ENCODE measurements at places on chromosomes 5 and 9.

GRCh38 chr5:178313316-178313715 is 80.7 kb upstream of the PHYKPL start:
- DNase-seq: no peak

DNA sequence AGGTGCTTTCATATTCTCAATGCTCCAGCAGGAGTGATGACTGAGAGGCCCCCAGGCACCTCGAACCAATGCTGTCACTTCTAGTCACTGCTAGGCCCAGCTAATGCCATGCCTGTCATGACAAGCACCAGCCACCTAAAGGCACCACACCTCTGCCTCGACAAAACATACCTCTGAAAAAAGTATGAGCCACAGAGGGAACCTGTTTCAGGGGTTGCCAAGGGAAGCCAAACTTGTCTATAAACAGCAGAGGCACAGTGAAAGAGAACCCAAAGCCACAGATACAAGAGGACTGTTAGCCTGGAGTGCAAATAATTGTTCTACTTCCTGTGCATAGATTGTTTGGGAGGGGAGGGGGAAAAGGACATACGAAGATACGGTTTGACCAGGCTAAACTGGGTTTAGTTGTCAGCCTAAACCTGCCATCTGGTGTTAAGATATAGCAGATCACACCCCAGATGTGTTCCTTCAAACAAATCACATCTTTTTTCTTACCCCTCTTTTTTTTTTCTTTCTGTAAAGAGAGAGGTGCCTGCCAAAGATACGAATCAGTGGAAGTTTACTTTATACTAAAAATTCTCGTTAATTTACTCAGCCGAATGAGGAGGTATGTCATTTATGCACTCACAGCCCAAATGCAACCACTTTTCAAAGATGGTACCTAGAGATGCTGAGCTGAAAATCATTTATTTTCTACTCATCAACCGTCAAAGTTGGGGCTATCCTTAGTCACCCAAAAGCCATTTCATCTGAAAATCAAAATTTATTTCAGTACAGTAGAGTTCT is 45.7 kb downstream of the BNC2 start:
- no peak for DNase-seq

GRCh38 chr5:180115326-180116076 is 43.9 kb upstream of the RNF130 start:
- no peak for DNase-seq

DNA sequence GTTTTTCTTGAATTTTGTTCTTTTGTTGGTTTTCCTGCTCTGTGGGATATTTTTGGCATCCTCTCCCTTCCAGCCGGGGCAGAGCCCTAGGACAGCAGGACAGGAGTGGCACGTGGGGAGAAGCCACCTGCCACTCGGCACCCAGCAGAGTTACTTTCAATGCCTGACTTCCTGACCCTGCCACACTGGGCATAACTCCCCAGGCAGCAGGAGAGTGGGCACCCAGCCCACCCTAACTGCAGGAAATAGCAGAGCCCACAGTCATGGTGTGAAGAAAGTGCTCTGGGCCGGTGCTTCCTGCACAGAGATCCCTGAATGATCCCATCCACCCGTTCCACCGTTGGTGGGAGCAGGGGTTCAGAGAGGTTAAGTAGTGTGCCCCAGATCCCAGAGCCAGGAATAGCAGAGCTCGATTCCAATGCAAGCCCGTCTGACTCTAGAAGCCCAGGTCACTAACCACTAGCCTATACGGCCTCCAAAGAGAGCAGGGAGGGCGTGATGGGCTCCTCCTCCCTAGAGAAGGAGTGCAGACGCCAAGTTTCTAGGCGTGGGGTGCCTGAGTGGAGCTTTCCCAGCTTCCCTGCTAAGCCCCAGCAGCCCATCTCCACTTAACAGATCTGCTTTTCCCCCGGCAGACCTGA is 8.1 kb upstream of the NUP214 start:
- DNase-seq: no peak

DNA sequence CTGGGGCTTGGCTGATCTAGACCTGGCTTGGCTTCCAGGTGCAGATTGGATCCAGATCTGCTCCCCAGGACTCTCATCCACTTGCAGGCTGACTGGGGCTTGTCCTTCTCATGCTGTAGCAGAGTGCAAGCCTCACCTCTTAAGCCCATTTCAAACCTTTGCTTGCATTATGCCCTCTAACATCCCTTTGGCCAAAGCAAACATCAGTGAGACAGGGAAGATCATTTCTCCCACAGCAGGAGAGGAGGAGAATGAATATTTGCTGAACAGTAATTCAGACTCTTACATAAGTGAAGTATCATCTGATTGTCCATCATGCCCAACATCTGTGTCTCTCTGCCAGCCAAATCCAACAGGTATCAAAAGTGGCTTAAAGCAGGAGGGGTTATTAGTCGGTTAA is 194.9 kb downstream of the C9orf152 start:
- no peak for DNase-seq

DNA sequence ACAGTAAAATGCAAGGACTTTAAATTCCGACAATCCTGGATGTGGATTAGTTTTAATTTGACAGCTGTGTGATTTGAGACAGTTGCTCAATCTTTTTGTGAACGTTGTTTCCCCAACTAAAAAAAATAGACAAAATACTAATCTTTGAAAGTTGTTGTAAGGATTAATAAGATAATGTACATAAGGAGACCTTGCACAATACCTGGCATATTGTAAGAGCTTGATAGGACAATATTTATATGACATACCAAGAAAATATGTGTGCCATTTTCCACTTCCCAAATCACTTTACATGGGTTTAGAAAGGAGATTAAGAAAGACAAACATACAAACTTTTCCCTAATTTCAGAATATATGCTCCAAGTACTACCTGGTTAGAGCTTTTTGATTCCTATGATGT is 25.3 kb downstream of the ARRDC3 start:
- no peak for DNase-seq

DNA sequence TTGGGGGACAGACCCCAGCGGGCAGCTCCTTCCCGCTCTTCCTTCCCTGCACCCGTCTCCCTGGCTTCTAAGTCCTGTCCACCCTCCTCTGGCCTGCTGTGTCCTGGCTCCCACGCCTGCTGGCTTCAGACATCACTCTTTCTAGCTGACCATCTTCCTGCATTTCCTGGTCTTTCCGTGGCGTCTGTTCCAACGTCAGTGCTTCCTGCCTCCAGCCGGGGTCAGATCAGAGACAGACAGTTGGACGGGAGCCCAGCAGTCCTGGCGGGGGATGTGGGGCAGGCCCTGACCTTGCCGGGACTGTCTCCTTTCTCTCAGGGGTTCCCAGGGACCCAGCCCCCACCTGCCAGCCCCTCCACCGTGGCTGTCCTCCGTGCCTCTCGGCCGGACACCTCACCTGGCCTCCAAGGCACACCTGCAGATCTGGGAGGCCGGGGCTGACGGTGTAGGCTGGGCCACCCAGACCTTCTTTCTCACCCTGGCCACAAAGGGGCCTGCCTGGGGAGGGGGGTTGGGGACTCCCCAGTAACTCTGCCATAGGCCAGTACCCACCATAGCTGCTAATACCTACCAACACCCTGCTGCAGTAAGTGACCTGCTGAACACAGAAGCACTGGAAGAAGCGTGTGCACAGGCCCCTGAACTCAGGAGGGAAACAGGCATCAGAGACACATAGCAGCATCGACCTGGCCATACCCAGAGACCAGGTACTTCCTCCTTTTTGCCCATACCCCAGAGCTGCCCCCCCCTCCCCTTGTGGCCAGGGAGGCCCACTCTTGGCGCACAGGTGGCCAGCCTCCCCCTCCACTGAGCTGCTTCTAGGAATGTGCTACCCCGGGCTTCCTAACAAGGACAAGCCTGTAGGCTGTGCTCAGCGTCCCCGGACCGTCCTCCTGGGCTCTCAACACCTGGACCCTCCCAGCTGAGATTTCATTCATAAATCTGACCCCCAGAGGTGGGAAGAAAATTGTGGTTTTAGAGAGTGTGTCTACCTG is 5.1 kb downstream of the NRARP start:
- no peak for DNase-seq

DNA sequence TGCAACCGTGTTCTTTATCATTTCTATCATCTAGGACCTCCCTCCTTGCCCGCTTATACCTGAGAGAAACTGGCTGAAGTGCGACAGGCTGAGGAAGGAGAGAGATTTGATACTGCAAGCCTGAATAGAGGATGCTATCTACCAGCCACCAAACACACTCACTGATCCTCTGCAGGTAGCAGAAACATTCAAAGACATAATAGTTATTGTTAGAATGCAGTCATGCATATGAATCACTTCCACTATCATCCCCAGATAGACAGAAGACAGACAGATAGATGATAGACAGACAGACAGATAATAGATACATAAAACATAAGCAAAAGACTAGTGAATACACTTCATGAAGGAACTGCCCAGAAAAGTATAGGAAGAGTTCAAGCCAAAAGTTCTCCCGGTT is 32.9 kb downstream of the FAM81B start:
- no peak for DNase-seq

GRCh38 chr9:5651246-5651645 is 22.3 kb downstream of the RIC1 start:
- no peak for DNase-seq

GRCh38 chr5:136766456-136766855 is 401.1 kb upstream of the TRPC7 start:
- DNase-seq: no peak
